ENCODE measurements at places on chromosomes 7 and 10. TPM values are rescaled to one million over a fixed set of nuclear protein-coding genes. Genes with fewer than 3 reads are reported as not detected.

DNA sequence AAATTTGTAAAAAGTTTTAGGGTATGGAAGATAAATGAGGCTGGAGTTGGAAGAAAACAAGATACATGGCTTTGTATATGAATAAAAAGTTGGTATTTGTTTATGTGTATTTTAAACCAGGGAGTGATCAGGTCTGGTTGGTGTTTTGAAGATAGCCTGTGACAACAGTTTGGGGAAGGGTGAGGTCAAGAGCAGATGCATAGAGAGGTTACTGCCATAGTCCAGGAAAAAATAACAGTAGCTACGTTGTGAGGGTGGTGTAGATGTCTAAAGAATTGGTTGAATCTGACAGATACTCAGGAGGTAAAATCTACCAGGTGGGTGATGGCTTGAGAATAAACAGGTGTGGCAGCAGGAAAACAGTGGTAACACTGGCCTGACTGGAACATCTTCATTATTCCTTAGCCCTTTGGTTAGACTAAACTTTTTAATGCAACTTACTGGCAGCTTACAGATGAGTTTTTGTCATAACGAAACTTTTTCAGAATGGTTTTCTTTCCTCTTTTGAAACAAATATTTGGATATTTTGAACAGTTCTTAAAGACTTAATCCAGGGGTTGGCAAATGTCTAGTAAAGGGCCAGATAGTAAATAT lies 25.5 kb downstream of the ZNRF2 start:
- no peak for DNase-seq

- no peak for DNase-seq
Observed at GRCh38 chr7:111272092-111272491, 181.2 kb downstream of the LRRN3 start.

- peak; percentile 83 for DNase-seq
Observed at GRCh38 chr10:102247734-102248133, 2.4 kb downstream of the GBF1 start.

- DNase-seq, result no peak
Observed at GRCh38 chr7:90738249-90738648, 142.1 kb downstream of the CDK14 start.

- DNase-seq, result no peak
Observed at GRCh38 chr7:133746847-133747246, 380.3 kb upstream of the LRGUK start.

DNA sequence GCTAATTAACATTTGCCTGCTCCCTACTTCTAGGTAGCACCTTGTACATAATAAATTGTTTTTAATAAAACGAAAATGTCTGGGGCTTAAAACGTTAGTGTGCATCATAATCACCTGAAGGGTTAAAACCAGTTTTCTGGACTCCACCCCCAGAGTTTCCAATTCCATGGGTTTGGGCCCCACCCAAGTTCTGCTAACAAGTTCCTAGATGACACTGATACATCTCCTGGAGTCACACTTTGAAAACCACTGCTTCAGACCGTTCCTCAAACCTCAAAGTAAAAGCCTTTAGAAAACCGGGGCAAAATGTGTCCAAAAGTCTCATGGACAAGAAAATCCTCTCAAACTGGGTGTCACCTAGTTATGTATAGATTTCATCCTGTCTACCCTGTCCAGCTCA lies 9.3 kb downstream of the OSBPL3 start:
- no peak for DNase-seq

GRCh38 chr10:16381083-16381482 lies 55.7 kb upstream of the PTER start:
- no peak for DNase-seq

DNA sequence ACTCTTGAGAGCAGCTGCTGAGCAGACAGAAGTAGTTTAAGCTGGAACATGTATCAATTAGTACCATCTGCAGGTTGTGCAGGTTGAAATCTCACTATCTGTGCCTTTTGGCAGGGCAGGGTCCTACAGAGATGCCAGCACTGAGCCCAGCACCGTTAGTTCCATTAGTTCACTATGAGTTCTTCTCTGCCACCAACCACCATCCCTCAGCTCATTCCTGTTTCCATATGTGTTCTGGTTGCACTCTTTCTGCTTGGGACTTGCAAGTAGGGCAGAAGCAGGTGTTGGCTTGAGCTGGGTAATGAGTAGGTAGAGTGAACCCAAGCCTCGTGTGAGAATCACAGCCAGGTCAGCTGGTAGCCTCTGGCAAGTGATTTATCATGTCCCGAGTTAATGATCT lies 2.8 kb downstream of the SMO start:
- no peak for DNase-seq

GRCh38 chr7:157637216-157637949 lies 300.6 kb downstream of the DNAJB6 start:
- DNase-seq, result peak; percentile 94

GRCh38 chr10:102435529-102436233 lies 3.3 kb upstream of the CUEDC2 start:
- DNase-seq, result no peak

DNA sequence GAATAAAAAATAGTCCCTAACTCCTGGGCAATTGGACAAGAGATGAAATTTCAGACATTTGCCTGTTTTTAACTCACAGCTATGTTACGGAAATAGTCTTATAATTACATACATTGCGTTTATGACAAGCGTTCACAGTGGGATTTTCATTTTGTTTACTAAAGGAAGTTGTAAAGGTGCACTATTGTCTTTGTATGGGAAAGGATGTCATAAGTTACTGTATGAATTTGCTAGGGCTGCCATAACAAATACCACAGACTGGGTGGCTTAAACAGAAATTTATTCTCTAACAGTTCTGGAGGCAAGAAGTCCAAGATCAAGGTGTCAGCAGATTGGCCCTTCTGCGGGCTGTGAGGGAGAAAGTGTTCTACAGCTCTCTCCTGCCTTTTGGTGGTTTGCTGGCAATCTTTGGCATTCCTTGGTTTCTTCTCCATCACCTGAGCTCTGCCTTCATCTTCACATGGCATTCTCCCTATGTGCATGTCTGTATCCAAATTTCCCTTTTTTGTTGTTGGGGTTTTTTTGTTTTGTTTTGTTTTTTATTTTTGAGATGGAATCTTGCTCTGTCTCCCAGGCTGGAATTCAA lies 5.6 kb downstream of the NFE2L3 start:
- DNase-seq, result no peak

Gene EPDR1
- total RNA-seq, result 62.4 TPM

Gene TRIL
- total RNA-seq, result 17.4 TPM

Gene SSC4D
- total RNA-seq, result 1.9 TPM

Gene AASS
- 69.7 TPM for total RNA-seq

Gene AKR1C4
- total RNA-seq, result not detected

Gene CYP26C1
- total RNA-seq, result 0.11 TPM

Gene C10orf62
- total RNA-seq, result not detected
